ENCODE measurements at places on chromosomes 1 and 21. TPM values are rescaled to one million over a fixed set of nuclear protein-coding genes. Genes with fewer than 3 reads are reported as not detected.

DNA sequence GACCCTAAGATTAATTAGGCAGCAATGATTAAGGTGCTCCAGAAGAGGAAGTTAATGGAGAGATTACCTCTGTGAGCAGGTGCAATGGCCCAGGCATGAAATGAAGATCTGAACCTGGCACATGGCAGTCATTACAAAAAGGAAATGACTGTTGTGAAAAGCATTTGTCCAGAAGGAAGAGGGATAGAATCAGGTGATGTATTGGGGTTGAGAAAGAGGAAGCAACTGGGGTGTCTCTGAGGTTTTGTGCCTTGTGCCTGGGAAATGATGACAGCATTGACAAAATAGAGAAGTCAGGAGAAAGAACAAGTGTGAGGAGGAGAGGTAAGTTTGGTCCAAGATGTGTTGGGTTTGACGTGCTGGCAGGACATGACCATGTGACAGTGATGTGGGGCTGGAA, 5.6 kb downstream of the CRCT1 start:
- DNase-seq = no peak

DNA sequence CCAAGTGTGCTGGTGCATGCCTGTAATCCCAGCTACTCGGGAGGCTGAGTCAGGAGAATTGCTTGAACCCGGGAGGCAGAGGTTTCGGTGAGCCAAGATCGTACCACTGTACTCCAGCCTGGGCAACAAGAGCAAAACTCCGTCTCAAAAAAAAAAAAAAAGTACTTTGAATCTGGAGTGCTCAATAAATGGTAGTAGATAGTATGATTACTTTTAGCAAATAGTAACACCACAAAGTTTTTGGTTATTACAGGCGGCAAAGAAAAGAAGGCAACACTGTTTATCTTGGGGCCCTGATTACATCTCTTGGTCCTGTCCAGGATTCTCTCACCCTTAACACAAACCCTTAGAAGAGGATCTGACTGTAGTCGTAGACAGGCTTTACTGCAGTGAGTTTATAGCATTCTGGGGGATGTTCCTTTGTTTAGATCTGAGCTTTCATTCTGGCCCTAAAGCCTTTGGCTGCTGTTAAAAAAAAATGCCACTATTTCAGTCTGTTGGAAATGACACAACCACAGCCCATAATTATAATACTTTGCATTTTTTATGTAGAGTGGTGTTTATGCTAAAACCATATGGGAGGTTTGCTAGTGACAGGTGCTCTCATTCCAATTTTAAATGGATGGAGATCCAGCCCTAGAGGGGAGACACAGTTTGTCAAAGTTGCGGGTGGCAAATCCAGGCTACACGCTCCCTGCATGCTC, 79.7 kb upstream of the SLC2A1 start:
- DNase-seq = no peak

DNA sequence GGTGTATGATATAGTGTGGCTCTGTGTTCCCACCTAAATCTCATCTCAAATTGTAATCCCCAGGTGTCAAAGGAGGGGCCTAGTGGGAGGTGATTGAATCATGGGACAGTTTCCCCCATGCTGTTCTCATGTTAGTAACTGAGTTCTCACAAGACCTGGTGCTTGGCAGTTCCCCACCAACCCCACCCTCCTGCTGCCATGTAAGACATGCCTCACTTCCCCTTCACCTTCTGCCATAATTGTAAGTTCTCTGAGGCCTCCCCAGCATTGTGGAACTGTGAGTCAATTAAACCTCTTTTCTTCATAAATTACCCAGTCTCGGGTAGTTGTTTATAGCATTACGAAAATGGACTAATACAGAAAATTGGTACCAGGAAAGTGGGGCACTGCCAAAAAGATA, 1705.3 kb downstream of the NCAM2 start:
- DNase-seq = no peak

GRCh38 chr1:72620453-72620852, 338.1 kb upstream of the NEGR1 start:
- DNase-seq = no peak

GRCh38 chr21:41957991-41958766, 4.4 kb upstream of the C2CD2 start:
- no peak for DNase-seq

- no peak for DNase-seq
Measured at GRCh38 chr1:19771350-19771749, 28.4 kb downstream of the TMCO4 start.

GRCh38 chr21:26777166-26777565, 68.0 kb downstream of the ADAMTS1 start:
- DNase-seq = no peak

C1orf53 gene
- 1.1 TPM for total RNA-seq

- no peak for DNase-seq
Measured at GRCh38 chr1:167774710-167775109, 52.9 kb downstream of the MPZL1 start.

DNA sequence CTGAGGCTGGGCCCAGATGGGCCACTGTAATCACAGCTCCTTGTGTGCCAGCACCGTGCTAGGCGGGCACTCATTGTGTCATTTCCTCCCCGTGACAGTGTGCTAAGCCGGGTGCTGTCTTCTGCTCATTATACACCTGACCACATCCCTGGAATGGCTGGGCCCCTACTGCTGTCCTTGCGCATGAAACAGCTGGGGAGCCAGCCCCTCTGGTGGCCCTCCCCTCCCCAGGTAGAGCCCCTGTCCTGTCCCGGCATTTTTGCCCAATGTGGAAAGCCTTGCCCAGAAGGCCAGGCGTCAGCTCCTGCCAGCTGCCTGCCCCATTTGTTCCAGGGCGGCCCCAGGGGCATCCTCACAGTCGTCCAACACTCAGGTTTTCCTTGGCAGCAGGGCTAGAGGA, 107.4 kb upstream of the CASZ1 start:
- DNase-seq = no peak

- DNase-seq = no peak
Measured at GRCh38 chr1:203627851-203628200, 1.2 kb downstream of the ATP2B4 start.

- peak; percentile 65 for DNase-seq
Measured at GRCh38 chr1:183194527-183195141, 8.6 kb downstream of the LAMC2 start.

DNA sequence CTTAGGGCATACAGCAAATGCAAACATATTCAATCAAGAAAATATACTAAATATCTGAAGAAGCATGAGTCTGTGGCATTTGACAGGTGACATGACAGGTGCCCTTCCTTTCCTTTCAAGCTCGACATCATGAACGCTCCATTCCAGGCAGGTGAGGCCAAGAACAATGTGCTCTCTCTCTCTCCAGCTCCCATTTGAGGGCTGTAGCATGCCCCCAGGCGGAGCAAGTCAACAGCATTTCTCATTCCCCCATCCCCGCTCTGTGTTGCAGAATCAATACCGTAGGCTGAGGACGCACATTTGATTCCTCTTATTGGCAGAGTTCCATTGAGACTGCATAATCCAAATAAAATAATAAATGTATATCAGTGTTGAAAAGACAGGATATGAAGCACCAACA, 24.6 kb upstream of the PLPPR4 start:
- DNase-seq = no peak

Data from thymus (tissue), 14 donors.